ENCODE measurements at places on chromosomes 11 and 22.

- no peak for DNase-seq
Measured at GRCh38 chr11:12680246-12680939, 6.2 kb downstream of the TEAD1 start.

- DNase-seq = no peak
Measured at GRCh38 chr11:17828311-17828751, 93.8 kb downstream of the KCNC1 start.

DNA sequence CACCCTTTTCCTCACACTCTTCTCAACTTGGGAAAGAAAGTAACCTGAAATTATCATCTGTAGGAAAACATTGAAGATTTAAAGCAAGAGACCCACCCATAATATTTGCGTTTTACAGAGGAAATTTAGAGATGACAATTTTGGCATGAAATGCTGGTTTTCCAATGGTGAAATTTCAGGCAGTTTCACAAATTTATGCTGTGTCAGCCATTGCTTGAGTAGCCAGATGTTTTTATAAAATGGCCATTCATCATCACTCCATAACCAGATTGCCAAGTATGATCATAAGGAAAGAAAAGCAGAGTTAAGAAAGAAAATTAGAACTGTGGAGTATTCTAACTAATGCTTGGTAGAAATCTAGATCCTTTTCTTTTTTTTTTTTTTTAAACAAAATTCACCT lies 732.9 kb downstream of the NELL1 start:
- DNase-seq = no peak

DNA sequence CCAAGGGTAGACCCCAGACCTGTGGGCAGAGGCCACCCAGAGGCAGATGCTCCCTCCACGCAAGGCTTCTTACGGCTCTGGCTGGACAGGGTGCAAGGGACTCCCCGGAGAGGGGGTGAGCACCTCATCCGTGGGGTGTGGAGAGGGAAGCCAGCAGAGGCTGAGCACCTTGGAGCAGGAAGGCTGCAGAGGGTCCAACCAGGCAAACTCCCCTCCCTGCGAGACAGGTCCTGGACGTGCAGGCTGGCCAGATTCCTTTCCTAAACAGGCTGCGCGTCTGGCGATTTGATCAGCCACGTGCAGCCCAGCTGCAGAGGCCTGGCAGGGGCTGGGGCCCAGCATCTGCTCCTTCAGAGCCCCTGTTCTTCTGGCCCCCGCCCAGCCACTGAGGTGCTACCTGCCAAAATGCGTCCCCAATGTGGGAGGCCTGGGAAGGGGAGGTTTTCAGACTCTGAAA lies 49.3 kb downstream of the WNT11 start:
- no peak for DNase-seq

DNA sequence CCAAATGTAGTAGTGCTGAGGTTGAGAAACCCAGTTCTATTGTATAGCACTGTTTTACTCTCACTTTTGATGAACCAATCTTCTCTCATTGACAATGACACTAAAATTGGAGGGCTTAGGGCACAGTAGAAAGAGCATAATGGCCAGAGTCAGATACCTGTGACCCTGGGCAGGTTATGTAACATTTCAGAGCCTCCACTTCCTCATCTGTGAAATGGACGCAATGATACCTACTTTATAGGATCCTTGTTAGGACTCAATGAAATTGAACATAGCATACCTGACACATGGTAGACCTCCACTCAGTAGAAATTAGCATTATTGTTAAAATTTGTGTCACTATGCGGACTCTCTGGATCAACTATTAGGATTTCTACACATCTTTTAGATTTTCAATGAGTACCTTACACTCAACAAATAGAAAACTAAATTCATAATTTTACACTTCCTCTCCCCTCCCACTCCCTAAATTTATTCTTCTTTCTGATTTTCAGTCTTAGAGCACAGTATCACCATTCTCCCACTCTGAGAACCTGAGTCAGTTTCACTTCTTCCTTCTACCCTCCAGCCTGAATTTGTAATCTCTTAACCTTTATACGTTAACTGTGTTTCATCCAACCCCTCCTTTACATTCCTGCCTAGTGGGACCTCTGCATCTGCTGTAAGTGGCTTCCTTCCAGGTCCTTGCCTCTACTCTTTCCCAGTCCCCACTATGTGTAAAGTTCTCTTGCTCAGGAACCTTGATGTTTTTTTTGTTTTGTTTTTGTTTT lies 78.3 kb downstream of the MICAL2 start:
- DNase-seq = no peak

DNA sequence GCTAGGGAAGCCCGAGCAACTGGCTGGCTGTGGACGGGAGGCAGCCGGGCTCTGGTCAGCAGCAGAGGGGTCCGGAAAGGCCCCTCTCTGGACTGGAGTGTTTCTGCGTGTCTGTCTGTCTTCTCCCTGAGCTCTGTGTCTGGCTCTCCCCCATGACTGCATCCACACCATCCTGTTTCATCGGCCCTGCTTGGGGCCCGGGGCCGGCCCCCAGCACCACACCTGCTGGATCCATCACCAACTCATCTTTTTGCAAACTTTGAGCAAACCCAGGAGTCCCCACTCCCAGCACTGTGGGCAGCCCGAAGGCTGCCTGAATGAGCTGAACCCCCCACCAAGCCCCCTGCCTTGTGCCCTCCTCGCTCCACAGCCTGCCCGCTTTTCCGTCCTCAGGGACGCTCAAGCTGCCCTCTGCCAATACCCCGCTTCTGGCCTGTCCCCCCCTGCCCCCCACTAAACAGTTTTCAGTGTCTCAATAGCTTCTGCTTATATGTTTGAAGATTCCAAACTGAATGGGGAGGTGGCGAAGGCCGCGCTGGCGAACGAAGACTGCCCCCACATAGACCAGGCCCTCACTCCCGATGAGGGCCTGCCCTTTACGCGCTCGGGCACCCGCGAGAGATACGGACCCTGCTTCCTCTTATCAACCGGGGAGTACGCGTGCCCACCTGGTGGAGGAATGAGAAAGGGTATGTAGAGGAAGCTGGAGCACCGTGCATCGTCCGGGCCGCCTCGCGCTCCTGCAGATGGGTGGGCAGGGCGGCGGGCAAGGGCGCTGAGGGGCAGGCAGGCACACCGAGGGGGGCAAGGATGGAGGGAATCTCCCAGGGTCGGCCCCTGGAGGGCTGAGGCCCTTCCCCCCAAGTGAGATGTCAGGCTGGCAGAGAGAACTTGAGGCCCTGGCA lies 44.6 kb downstream of the KCNC1 start:
- DNase-seq = no peak

DNA sequence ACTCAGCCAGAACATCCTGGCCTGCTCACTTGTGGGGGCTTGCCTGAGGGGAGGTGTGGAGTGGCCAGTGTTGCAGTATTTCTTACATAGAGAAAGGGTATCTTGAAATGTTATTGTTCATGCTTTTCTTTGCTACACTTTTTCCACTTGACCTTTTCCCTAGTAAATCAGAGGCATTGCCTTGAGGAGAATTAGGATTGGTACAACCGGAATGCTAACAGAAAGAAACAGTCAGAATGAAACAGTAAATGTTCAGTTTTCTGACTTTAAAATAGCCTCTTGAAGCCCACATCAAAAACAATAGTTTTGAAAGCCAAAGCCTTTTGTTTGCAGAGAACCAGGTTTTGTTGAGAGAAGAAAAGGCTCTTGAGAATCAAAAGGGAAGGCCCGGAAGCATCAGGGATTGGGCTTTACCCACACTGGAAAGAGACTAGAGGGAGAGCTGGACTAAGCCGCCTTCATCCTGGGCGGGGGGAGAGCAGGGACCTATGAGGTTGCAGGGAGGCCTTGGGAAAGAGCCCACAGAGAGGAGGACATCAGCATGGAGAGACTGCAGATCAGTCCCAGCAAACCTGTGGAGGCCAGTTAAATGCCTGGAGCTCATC lies 12.4 kb downstream of the ADM start:
- no peak for DNase-seq

DNA sequence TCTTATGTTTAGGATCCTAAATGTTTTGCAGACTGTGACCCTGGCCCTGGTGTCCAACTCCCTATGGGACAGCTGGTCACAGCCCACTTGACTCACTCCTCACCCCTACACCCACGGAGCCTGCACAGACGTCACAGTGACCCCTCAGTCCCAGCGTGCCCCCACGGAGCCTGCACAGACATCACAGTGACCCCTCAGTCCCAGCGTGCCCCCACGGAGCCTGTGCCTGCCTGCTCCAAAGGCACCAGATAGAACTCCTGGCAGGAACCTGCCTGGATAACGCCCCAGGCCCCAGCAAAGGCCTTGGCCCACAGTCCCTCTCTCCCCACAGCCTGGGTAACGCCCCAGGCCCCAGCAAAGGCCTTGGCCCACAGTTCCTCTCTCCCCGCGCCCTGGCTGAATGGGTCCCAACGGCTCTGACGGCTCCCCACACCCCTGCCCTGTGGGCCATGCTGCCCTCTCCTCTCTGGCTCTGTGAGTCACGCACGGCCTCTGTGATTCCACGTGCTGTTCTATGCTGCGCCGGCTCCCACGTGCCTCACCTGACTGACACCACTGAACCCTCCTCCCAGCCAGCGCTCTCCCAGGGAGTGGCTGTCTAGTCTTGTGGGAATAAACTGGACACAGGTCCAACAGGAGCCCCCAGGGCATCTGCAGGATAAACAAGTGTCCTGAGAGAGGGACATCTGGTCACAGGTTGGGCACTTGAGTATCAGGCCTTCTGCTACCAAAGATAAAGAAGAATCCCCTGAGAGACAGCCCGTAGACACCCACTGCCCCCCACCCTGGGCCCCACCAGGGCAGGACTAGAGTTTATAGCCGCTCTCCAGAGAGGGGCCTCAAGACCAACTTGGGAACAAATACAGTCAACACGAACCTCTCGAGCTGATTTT lies 250.3 kb downstream of the BRD1 start:
- no peak for DNase-seq

- no peak for DNase-seq
Measured at GRCh38 chr11:134469627-134470026, 57.6 kb upstream of the B3GAT1 start.

DNA sequence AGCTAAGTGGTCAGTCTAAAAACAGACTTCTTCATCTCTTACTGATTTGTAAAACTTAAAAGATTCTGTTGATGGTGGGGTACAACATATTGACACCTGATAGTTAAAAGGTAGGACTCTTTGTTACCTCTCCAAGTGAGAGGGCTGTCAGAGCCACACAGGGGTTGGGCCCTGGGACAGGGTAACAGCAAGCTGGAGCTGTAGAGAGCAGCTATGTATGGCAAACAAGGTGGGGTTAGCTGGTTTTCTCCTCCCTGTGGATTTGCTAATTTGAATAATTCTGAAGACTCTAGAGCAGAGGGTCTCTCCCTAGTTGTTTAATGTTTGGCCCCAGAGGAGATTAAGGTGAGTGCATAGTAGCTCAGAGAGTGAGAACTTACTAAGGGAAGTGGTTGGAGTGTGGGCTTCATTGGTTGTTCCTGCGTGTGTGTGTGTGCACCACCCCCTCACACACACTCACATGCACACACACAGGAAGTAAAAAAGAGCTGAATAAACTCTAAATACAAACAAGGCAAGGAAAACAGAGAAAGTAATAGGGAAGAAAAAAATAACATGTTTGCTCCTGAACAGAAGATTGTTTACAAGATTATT lies 9.2 kb upstream of the GAS2 start:
- no peak for DNase-seq

DNA sequence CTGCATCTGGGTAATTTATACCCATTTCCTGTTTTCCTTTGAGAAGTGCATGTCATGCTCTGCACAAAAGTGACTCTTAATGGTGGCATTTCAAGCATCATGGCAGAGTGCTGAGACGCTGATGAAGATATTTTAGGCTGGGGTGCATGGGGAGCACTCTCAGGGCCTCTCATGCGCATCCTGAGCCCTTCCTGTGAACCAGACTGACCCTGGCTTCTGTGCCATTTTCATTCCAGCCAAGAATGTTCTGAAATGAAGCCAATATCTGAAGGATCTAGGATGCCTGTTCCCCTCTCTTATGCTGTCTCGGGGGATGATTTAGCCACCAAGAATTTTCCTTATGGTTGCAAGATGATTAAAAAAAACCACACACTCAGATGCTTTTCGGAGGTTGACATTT lies 61.5 kb downstream of the MIAT start:
- no peak for DNase-seq

GRCh38 chr11:64760759-64761420 lies 1.1 kb upstream of the PYGM start:
- DNase-seq = no peak

DNA sequence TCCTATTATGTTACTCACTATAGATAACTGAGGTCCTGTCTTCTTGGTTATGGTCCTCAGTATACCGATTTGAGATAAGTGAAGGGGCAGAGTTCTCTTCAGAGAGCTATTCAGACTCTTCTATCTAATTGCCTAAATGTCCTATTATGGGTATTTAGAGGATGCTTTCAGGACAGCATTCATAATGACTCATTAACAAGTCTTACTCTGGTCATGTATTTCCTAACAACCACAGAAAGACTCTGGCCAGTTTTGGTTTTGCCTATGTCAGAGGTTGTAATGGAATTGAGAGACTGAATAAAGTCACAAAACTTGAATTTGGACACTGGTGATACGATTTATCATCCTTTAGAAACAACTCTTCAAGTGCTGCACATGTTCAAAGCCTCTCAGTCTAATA lies 1233.0 kb downstream of the JRKL start:
- DNase-seq = no peak

- DNase-seq = no peak
Measured at GRCh38 chr11:34856251-34856650, 59.9 kb downstream of the APIP start.

- peak; percentile 98 for DNase-seq
Measured at GRCh38 chr11:44565211-44565952, at the start of gene CD82. Gene CD82, plus strand, starts transcription at chr11:44565663. Its CDS starts 29,000 bp downstream, at chr11:44594663.

DNA sequence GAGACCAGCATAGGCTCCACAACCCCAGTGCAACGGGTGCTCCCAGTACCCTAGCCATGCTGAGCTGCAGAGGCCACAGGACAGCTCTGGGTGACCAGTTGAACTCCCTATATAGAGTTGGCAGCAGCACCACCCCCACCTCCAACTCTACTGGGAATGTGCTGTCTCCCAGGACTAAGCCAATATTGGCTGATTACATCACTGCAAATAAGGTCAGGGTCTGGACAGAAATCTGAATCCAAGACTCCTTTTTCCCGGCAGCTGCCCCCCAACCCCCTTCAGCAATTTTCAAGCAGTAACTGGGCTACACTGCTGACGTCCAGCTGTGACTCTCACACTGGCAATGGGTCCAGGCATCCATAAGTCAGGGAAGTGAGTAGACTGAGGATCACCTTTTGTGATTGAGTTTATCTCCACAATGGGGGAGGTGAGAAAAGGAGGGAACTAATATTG lies at the start of gene HPX:
TSS of gene HPX (minus strand) at position 82 of the 453 bp plus-strand sequence. CDS start at position 58, 24 bp downstream.
- DNase-seq = no peak

- no peak for DNase-seq
Measured at GRCh38 chr11:105211806-105212554, 72.4 kb upstream of the CARD18 start.

- DNase-seq = no peak
Measured at GRCh38 chr11:133687781-133688180, 155.5 kb upstream of the OPCML start.
